ENCODE measurements at places on chromosomes 1 and 21.
A peak's percentile ranks its signal among the peaks of the same experiment; 100 is the strongest.

DNA sequence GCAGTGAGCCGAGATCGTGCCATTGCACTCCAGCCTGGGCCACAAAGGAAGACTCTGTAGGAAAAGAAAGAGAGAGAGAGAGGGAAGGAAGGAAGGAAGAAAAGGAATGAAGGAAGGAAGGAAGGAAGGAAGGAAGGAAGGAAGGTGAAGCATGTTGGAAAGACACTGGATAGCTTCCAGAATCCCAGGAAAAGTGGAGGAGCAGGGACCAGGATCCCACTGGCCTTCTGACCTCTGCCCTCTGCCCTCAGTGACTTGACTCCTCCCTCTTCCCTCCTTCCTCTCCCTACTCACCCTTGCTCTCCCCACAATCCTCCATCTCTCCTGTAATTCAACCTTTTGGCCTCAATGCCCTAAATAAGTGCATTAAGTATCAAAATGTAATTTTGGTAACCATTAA is 4.1 kb upstream of the UTS2 start:
- H3K4me3 ChIP-seq = no peak overlapping the region
- DNase-seq = no peak
- no peaks in the 10 kb centered on the region for H3K36me3 ChIP-seq

- no peaks in the 10 kb centered on the region for H3K36me3 ChIP-seq
- no peak overlapping the region for H3K27ac ChIP-seq
- H3K27me3 ChIP-seq = no peaks in the 10 kb centered on the region
- H3K4me1 ChIP-seq = peaks cover 56% of the 10 kb centered on the region
- DNase-seq = no peak
Measured at GRCh38 chr21:15063081-15063813, 1.6 kb downstream of the NRIP1 start.

DNA sequence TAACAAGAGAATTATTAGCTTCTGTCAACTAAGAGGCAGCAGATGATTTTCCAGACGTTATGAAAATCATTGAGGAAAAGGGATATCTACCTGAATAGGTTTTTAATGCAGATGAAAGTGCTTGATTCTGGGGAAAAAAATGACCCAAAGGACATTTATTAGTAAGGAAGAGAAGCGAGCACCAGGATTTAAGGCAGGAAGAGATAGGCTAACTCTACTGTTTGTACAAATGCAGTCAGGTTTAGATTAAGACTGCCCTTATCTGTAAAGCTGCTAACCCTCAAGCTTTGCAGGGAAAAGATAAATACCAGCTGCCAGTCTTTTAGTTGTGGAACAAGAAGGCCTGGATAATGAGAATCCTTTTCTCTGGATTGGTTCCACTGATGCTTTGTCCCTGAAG is 33.0 kb upstream of the LRIG2 start:
- no peak overlapping the region for H3K4me3 ChIP-seq
- no peaks in the 10 kb centered on the region for H3K36me3 ChIP-seq
- no peak overlapping the region for H3K27ac ChIP-seq
- H3K27me3 ChIP-seq = no peaks in the 10 kb centered on the region
- DNase-seq = no peak

GRCh38 chr1:67367370-67368045 is 59.8 kb downstream of the IL12RB2 start:
- no peaks in the 10 kb centered on the region for H3K27me3 ChIP-seq
- no peak overlapping the region for H3K27ac ChIP-seq
- DNase-seq = peak; percentile 83
- H3K4me1 ChIP-seq = no peaks in the 10 kb centered on the region

GRCh38 chr1:205523891-205524793 is 19.7 kb downstream of the CDK18 start:
- no peak overlapping the region for H3K4me3 ChIP-seq
- H3K36me3 ChIP-seq = no peaks in the 10 kb centered on the region
- no peaks in the 10 kb centered on the region for H3K27me3 ChIP-seq

- H3K27me3 ChIP-seq = no peaks in the 10 kb centered on the region
- H3K4me1 ChIP-seq = no peaks in the 10 kb centered on the region
- no peaks in the 10 kb centered on the region for H3K36me3 ChIP-seq
Measured at GRCh38 chr1:245016700-245017099, 138.1 kb upstream of the KIF26B start.

Data from adrenal gland (tissue), 19 donors.